ENCODE measurements at places on chromosomes 12 and 14.
A peak's percentile ranks its signal among the peaks of the same experiment; 100 is the strongest.

- no peak for DNase-seq
Observed at GRCh38 chr12:130308393-130308792, 29.3 kb upstream of the PIWIL1 start.

- peak; percentile 88 for DNase-seq
Observed at GRCh38 chr14:61561657-61562276, 133.5 kb upstream of the HIF1A start.

DNA sequence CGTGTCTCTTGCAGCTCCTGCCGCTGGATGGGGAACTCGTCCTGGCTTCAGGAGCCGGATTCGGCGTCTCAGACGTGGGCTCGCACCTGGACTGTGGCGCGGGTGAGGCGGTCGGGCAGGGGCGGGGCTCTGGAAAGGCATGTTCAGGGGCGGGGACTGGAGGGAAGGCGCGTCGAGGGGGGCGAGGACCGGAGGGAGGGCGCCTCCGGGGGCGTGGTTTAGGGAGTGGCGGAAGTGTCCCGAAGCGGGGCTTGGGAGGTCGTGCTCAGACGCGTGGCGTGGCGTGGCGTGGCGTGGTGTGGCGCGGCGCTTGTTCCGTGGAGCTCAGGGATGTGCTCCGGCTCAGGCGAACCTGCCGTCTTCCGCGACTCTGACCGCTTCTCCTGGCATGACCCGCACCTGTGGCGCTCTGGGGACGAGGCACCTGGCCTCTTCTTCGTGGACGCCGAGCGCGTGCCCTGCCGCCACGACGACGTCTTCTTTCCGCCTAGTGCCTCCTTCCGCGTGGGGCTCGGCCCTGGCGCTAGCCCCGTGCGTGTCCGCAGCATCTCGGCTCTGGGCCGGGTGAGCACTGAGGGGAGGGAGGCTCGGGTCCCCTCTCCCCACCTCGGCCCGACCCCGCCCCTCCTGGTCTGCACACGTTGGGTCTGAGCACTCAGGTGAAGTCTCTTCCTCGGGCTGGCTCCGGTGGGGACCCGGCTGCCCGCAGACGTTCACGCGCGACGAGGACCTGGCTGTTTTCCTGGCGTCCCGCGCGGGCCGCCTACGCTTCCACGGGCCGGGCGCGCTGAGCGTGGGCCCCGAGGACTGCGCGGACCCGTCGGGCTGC is 6.2 kb downstream of the AMN start:
- DNase-seq, result peak; percentile 47

- DNase-seq, result no peak
Observed at GRCh38 chr12:105676694-105677093, 346.2 kb downstream of the C12orf75 start.

- DNase-seq, result no peak
Observed at GRCh38 chr14:21680072-21680471, 6.5 kb upstream of the OR4E1 start.

DNA sequence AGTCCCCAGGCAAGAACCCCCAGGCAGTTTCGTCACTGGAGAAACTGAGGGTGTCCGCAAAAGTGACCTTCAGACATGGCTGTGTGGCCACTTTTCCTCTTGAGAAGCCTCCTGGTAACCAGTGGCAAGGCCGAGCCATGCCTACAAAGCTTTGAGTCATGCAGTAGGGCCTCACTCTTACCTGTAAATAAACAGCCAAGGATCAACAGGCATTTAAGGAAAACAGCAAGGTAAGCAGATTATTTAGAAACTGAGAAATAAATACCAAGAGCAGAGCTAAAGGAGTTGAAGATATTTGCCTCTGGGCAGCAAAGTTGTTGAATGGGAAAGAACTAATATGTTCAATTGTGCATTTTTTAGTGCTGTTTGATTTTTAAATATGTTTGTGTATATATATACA is 141.0 kb upstream of the BCL2L14 start:
- no peak for DNase-seq

GRCh38 chr14:50816395-50817047 is 14.4 kb downstream of the NIN start:
- DNase-seq, result peak; percentile 16

DNA sequence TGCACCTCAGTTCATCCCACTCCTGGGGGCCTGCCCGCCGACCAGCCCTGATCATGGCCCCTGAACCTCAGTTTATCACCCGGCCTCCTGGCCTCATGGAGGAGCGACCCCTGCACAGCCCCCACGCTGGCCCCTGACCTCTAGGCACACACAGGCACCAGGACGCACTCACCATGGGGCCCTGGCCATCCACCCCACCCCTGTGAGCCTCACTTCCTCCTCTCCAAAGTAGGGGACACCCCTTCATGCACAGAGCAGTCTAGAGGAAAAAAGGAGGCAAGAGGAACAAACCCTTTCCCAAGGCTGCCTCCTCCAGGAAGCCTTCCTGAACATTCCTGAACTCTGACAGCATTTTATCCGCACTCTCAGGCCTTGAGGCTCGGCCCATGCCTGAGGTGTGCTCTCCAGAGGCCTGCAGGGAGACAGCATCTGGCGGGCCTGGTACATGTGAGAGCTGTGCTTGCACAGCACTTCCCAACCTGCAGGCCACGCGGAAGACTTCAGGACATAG is 39.4 kb downstream of the CCNK start:
- no peak for DNase-seq

GRCh38 chr12:52232203-52232673 is 805 bp upstream of the KRT7 start:
- DNase-seq, result no peak

DNA sequence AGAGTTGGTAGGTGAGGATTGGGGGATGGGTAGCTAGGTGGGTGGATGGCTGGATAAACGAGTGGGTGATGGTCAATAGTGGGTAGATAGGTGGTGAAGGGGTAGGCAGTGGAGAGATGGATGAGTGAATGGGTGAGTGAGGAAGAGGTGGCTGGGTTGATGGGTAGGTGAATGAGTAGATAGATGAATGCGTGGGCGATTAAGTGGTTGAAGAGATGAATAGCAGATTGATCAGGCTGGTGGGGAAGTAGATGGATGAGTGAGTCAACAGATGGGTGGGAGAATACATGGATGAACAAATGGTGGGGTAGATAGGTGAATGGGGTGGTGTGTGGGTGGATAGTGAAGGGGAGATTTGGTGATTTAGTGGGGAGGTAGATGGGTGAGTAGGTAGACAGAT is 51.1 kb downstream of the SYNE3 start:
- DNase-seq, result no peak

GRCh38 chr12:79016181-79016580 is 151.6 kb downstream of the SYT1 start:
- no peak for DNase-seq

GRCh38 chr12:3603576-3603975 is 112.6 kb downstream of the PRMT8 start:
- DNase-seq, result no peak

- peak; percentile 57 for DNase-seq
Observed at GRCh38 chr12:99043319-99043914, 398.3 kb downstream of the APAF1 start.

GRCh38 chr14:57066887-57067513 is 201.7 kb downstream of the EXOC5 start:
- no peak for DNase-seq

GRCh38 chr14:69288011-69288771 is 28.2 kb downstream of the GALNT16 start:
- DNase-seq, result no peak

DNA sequence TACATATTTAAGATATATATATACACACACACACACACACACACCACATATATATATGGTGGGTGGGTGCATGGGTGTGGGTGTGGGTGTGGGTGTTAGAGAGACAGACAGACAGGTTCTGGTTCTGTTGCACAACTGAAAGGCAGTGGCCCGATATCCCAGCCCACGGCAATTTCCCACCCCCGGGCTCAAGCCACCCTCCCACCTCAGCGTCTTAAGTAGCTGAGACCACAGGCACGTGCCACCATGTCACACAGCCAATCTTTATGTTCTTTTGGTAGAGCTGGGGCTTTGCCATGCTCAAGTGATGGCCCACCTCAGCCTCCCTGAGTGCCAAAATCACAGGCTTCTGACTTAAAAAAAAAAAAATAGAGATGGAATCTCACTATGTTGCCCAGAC is 417.8 kb upstream of the FOXG1 start:
- DNase-seq, result no peak

DNA sequence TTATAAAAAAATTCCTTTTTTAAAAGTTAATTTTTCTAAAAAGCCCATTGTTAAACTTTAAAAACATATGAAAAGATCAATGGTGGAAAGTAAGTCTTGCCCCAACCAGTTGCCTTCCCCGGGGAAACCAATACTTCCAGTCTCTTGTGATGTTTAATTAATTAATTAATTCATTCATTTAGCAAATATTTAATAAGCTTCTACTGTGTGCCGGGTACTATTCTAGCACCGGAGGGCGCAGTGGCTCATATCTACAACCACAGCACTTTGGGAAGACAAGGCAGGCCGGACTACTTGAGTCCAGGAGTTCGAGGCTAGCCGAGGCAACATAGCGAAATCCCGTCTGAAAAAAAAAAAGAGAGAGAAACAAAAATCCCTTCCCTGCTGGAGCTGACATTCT is 87.4 kb downstream of the HECTD4 start:
- no peak for DNase-seq

GRCh38 chr12:76799362-76799761 is 35.4 kb downstream of the ZDHHC17 start:
- DNase-seq, result no peak

GRCh38 chr12:100758083-100758482 is 36.5 kb upstream of the ANO4 start:
- no peak for DNase-seq

DNA sequence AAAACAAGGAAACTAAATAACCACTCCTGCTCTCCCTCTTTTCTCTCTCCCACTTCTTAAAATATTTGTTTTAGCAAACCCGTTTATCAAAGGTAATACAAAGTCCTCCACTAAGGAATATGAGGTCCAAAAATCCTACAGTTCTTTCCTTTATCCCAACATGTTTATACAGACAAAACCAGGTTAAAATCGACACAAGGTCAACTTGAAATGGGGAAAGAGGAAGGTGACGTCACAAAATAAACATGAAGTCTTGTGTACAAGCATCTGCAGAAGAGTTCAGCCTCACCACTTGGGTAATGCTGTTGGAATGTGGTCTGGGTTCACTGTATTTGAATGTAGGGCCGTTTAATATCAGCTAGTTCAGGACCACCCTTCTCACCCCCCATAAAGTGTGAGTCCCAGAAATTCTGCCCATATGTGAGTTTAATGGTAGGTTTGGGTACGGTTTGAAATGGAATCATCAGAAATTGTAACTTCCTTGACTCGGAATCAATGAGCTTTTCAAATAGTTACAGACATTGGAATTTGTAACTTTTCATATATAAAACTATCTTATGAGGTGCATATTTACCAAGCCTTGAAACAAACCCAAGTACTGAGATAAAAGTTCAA is 120.0 kb upstream of the SLC38A2 start:
- DNase-seq, result peak; percentile 20

DNA sequence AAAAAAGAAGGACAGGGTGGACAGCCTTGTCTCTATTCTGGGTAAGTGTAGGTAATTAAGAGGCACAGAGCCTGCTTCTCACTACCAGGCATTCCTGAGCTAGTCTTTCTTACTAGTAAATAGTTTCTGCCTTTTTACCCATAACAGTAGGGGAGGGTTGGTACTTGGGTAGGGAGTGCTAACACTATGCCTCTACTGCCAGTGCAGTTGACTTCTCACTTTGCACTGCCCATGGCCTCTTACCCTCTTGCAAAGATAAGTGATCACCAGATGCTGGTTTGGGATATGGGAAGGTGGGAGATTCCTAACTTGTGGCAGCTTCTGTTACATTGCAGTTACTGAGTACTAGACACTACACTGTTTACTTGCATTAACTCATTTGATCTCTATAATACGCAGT is 11.6 kb downstream of the AHSA1 start:
- DNase-seq, result no peak

GRCh38 chr12:93153321-93153720 is 224.2 kb upstream of the EEA1 start:
- no peak for DNase-seq

DNA sequence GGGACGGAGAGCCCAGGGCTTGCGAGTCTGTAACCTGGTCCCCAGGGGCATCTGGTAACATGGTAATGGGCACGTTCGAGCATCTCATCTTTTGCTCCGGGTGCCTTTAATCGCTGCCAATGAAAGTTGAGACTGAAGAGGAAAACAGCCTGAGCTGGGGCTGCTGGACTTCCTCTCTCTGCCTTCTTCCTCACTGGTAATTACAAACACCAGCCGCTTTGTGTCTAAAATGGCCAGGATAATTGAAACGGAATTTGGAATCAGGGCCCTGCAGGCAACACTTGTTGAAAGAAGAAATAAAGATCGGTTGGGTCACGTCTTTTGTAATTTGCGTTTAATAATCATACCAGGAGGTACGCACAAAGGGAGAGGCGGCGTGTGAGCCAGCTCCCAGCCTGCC is 51.5 kb upstream of the GPATCH2L start:
- no peak for DNase-seq

DNA sequence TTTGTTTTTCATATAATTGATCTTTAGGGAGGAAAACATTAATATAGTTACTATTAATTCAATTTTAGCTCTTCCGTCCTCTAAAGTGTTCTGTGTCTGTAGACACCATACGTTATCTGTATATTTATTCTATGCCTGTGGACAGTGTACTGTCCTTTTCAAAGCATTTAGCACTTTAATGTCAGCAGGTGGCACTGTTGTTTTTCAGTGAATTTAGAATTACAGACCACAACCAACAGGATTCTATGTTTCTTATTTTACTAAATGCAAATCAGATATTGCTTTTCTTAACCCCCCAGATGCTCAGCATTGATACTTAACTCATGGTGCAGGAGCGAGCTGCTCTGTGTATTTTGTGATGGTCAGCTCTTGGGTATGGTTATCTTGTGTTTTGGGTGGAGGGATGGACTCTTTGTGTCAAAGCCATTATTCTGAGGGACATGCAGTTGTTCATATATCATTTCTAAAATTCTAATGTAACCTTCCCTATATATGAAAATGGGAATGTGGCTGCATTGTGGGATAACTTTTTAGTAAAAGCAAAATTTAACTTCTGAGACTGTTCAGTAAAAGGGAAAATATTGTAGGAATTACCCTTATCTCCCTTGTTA is 65.2 kb downstream of the PAPOLA start:
- DNase-seq, result peak; percentile 56

DNA sequence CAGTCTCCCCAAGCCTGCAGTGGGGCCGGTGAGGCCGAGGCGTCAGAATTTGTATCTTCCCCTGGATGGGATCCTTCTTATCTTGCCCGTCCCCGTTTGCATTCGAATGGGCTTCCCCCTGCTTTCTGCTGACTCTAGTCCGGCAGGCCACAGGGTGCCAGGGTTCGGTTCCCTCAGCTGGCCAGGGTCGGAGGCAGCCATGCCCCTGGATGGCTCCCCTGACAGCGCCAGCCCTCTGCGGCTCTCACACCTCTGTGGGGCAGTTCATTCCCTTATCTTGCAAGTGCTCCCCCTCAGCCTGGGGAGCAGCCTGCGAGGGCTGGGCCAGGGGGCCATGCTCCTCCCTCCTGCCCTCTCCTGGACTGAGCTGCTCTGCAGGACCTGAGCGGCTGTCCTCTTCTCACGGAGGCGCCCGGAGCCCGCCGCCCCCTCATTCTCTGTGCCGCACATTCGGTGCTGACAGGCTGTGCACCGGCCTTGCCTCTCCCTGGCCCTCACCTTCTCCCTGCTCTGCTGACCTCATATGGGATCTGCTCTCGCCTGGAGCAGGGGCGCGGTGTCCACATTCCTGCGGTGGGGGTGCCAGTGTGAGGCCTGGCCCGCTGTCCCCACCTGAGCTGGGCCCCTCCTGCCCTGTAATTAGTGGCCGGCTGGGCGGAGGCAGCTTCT is 32.8 kb downstream of the KIF26A start:
- no peak for DNase-seq

Measured in AG08395 (cell line).